ENCODE measurements at places on chromosomes 7 and 10. TPM values are rescaled to one million over a fixed set of nuclear protein-coding genes. Genes with fewer than 3 reads are reported as not detected.

DNA sequence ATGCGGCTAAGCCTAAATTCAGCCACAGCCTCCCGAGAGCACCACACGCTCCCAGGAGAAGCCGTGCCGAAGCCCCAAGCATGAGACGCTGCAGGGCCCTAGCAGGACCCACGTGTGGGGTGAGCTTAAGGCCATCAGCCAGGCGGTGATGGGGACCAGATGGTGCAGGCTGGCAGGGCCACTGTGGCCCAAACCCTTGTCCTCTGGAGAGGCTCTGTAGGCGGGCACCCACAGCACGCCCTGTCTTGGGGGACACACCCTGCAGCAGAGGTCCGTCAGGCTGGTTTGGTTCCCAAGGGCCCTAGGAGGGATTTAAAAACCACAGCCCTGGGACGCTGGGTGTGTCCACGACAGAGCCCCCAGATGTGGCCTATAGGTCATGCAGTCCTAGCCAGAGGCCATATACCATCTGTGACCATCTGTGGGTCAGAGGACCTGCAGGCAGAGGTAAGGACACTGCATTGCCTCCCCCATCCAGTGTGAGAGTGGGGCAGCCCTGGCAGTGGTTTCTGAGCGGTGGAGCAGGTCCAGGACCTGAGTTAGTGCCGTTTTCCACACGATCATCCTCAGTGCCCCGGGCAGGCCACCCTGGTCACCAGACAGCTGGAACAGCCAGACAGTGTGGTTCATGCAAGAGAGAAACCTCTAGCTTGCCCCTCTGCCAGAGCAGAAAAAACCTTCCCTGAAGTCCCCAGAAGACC is 39.6 kb upstream of the INPP5A start:
- H3K27me3 ChIP-seq: peaks cover 6% of the 10 kb centered on the region
- no peak for DNase-seq
- H3K36me3 ChIP-seq: no peaks in the 10 kb centered on the region
- H3K4me1 ChIP-seq: peaks cover 7% of the 10 kb centered on the region
- no peak overlapping the region for H3K27ac ChIP-seq
- no peak overlapping the region for H3K4me3 ChIP-seq

GRCh38 chr7:97381815-97382554 is 264.5 kb downstream of the SDHAF3 start:
- H3K36me3 ChIP-seq: no peaks in the 10 kb centered on the region
- no peak for DNase-seq
- H3K4me1 ChIP-seq: peaks cover 2% of the 10 kb centered on the region
- no peaks in the 10 kb centered on the region for H3K27me3 ChIP-seq
- no peak overlapping the region for H3K27ac ChIP-seq

GRCh38 chr7:116027786-116028185 is 2.8 kb downstream of the TFEC start:
- no peak for DNase-seq
- H3K4me1 ChIP-seq: peaks cover 4% of the 10 kb centered on the region
- no peaks in the 10 kb centered on the region for H3K36me3 ChIP-seq
- H3K27me3 ChIP-seq: peaks cover 2% of the 10 kb centered on the region

GRCh38 chr7:10122551-10123100 is 851.0 kb upstream of the PHF14 start:
- peaks cover 2% of the 10 kb centered on the region for H3K27me3 ChIP-seq
- peak overlapping the region; percentile 19 for H3K27ac ChIP-seq

GRCh38 chr10:18369859-18370473 is 229.7 kb downstream of the CACNB2 start:
- DNase-seq: no peak
- no peak overlapping the region for H3K27ac ChIP-seq
- no peaks in the 10 kb centered on the region for H3K36me3 ChIP-seq
- H3K4me1 ChIP-seq: no peaks in the 10 kb centered on the region

DNA sequence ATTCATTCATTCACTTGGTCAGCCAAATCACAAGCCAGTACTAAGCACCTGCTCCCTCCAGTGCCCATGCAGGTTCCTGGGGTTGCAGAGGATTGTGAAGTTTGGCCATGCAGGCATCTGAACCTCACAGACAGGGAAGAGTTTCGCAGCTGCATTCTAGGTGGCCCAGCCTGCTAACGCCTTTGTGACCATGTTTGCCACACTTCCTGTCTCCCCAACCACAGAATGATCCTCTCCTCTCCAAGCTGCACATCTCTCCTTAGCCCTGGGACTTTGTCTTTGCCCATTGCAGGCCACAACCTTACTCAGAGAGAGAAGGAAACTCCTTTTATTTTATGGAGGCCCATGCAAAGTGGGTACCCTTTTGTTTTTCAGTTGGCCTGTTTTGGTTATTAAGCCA is 31.8 kb downstream of the EPDR1 start:
- peaks cover 12% of the 10 kb centered on the region for H3K4me1 ChIP-seq
- H3K4me3 ChIP-seq: no peak overlapping the region
- H3K27ac ChIP-seq: no peak overlapping the region
- no peak for DNase-seq
- H3K27me3 ChIP-seq: no peaks in the 10 kb centered on the region

DNA sequence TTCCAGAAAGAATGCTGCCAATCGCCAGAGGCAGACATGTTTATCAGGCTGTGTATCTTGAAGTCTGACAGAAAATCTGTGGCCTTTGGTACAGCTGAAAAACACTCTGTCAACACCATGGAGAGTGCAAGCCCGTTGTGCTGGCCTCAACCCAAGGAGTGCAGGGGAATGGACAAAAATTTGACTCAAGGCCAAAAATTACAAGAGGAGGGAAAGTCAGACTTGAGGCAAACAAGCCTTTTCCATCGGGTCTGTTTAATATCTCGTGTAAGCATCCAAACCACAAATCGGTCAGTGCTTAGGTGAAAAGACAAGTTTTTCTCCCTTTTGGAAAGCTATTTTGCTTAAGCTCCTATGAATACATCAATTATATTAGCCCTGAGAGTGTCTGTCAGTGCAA is 305.3 kb upstream of the NFE2L3 start:
- no peak overlapping the region for H3K27ac ChIP-seq
- H3K36me3 ChIP-seq: no peaks in the 10 kb centered on the region
- H3K27me3 ChIP-seq: no peaks in the 10 kb centered on the region
- no peak for DNase-seq
- no peak overlapping the region for H3K4me3 ChIP-seq

- H3K36me3 ChIP-seq: no peaks in the 10 kb centered on the region
- H3K4me3 ChIP-seq: no peak overlapping the region
- no peak for DNase-seq
- no peak overlapping the region for H3K27ac ChIP-seq
- peaks cover 2% of the 10 kb centered on the region for H3K27me3 ChIP-seq
These were observed 195.4 kb downstream of the SKIDA1 start for GRCh38 chr10:21329995-21330627.

DNA sequence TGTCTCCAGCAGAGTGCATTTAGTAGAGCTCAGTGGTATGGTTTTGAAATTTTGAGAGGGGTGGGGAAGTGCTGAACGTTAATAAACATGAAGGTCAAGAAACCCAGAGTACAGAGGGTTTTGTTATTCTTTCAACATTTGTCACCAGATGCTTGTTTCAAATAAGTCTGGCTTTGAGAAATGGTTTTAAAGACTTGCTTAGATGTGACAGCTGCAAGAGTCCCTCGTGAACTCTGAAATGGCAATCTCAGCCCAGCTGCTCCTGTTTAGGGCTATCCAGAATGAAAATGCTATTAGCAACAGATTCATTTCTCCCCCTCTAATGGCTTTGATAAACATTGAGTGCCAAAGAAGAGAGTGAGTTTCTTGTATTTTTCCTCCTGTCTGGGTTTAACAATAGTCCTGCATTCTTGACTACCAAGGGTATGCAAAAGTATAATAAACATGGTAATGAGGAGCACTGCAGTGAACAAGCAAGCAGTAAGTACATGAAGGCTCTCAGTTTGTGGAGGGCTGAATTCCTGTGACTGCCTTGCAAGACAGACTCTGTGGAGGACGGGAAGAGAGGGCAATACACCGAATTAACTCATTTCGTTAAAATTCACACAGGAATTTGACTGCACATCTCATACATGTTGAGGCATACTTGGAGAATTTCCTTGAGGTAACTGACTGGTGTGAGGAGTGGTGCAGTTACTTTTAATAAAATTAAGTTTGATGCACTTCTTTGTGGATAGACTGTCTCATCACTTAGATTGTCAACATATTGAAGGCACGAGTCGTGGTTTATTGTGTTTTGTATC is 490.9 kb downstream of the REEP3 start:
- peak overlapping the region; percentile 93 for H3K27ac ChIP-seq
- peaks cover 5% of the 10 kb centered on the region for H3K27me3 ChIP-seq
- H3K4me1 ChIP-seq: peaks cover 34% of the 10 kb centered on the region
- peak; percentile 36 for DNase-seq
- H3K4me3 ChIP-seq: peak overlapping the region; percentile 71

DNA sequence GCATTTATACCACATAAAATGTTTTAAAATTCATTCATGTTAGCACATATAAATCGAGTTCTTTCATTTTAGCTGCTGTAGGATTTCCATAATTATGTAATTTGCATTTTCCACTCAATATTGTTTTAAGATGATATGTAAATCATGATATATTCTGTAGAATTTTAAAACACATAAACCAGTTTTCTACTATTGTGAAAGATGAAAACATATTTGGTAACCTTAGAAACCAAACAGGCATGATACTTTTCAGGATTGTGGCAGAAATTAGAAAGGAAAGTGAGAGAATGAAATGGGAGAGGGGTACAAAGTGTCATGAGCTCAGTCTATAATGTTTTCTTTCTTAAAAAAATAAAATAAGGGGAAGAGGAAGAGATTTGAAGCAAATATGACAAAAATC is 269.3 kb downstream of the PPP1R3A start:
- no peaks in the 10 kb centered on the region for H3K27me3 ChIP-seq
- DNase-seq: no peak
- no peaks in the 10 kb centered on the region for H3K4me1 ChIP-seq
- H3K4me3 ChIP-seq: no peak overlapping the region

- no peak overlapping the region for H3K4me3 ChIP-seq
- H3K36me3 ChIP-seq: no peaks in the 10 kb centered on the region
- H3K4me1 ChIP-seq: no peaks in the 10 kb centered on the region
- no peak for DNase-seq
- H3K27ac ChIP-seq: no peak overlapping the region
These were observed 325.6 kb upstream of the MAGI2 start for GRCh38 chr7:79778786-79779770.

- no peak overlapping the region for H3K4me3 ChIP-seq
- H3K27me3 ChIP-seq: no peaks in the 10 kb centered on the region
- peak overlapping the region; percentile 53 for H3K27ac ChIP-seq
- H3K4me1 ChIP-seq: peaks cover 18% of the 10 kb centered on the region
- DNase-seq: no peak
These were observed 6.0 kb upstream of the SLC29A3 start for GRCh38 chr10:71312811-71313789.

DNA sequence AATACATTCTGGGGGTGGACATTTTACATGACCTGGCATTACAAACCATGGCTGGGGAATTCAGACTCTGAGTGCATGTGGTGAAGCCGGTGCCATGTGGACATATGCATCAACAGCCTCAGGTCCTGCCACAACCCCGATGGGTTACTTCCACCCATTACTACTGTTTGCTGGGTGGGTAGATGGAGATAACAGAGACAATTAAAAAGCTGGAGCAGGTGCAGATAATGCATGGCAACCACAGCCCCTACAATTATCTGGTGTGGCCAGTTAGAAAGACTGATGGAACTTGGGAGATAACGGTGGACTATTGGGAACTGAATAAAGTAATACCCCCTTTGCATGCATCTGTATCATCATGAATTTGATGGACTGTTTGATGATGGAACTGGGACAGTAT is 21.6 kb upstream of the ADAMTS14 start:
- no peak for DNase-seq
- H3K4me3 ChIP-seq: no peak overlapping the region
- peaks cover 23% of the 10 kb centered on the region for H3K36me3 ChIP-seq
- no peak overlapping the region for H3K27ac ChIP-seq
- peaks cover 2% of the 10 kb centered on the region for H3K4me1 ChIP-seq
- peaks cover 11% of the 10 kb centered on the region for H3K27me3 ChIP-seq

DNA sequence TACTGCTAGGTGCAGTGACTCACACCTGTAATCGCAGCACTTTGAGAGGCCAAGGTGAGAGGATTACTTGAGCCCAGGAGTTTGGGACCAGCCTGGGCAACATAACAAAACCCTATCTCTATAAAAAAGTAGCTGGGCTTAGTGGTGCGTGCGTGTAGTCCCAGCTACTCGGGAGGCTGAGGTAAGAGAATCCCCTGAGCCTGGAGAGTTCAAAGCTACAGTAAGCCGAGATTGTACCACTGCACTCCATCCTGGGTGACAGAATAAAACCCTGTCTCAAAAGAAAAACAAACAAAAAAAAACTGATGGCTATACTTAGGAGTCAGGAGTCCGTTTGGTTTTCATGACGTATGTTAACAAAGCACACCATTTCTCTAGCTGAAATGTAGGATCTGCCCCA is 2.9 kb downstream of the SGMS1 start:
- no peak overlapping the region for H3K27ac ChIP-seq
- peaks cover 28% of the 10 kb centered on the region for H3K4me1 ChIP-seq
- H3K27me3 ChIP-seq: peaks cover 19% of the 10 kb centered on the region

DNA sequence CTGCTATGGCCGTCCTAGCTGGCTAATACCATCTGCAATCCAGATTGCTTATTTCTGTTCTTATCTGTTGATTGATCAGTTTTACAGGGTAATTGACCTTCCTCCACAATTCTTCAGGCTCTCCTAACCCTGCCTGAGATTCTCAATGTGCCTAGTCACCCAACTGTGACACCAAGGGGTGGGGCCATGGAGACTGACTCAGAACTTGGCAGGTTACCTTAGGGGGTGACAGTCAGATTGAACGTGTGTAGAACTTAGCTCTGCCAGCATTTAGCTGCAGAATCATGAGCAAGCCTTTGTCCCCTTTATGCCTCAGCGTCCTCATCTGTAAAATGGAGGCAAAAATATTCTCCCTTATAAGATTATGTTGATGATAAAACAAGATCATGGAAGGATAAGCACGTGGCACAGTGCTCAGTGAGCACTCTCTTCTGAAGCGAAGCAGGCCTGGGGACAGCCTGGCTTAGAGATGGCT is 19.1 kb upstream of the LEP start:
- no peak overlapping the region for H3K4me3 ChIP-seq
- no peak for DNase-seq
- no peaks in the 10 kb centered on the region for H3K36me3 ChIP-seq
- H3K4me1 ChIP-seq: peaks cover 9% of the 10 kb centered on the region

- peaks cover 4% of the 10 kb centered on the region for H3K36me3 ChIP-seq
- no peaks in the 10 kb centered on the region for H3K4me1 ChIP-seq
- no peak for DNase-seq
- no peak overlapping the region for H3K27ac ChIP-seq
These were observed 18.1 kb upstream of the PAXIP1 start for GRCh38 chr7:155020996-155021395.

Gene CALHM2
- 0.44 TPM for total RNA-seq

Gene CUL2
- 45.5 TPM for total RNA-seq

Gene WNT8B
- not detected for total RNA-seq

Gene ANXA8
- total RNA-seq: not detected

Gene CLEC5A
- not detected for total RNA-seq
